ENCODE measurements at places on chromosomes 6 and 20. TPM values are rescaled to one million over a fixed set of nuclear protein-coding genes. Genes with fewer than 3 reads are reported as not detected.

- no peak for DNase-seq
- no peak overlapping the region for H3K27ac ChIP-seq
- H3K4me1 ChIP-seq: no peaks in the 10 kb centered on the region
- no peaks in the 10 kb centered on the region for H3K36me3 ChIP-seq
These were observed 40.4 kb upstream of the DUSP22 start for GRCh38 chr6:251920-252319.

- no peaks in the 10 kb centered on the region for H3K36me3 ChIP-seq
- H3K4me3 ChIP-seq: peak overlapping the region; percentile 100
- no peak overlapping the region for H3K27ac ChIP-seq
- no peak for DNase-seq
These were observed 1.4 kb downstream of the C6orf52 start for GRCh38 chr6:10692965-10693538.

Gene RBM24
- 6.0 TPM for total RNA-seq

Gene UNC5CL
- total RNA-seq: 0.32 TPM

DNA sequence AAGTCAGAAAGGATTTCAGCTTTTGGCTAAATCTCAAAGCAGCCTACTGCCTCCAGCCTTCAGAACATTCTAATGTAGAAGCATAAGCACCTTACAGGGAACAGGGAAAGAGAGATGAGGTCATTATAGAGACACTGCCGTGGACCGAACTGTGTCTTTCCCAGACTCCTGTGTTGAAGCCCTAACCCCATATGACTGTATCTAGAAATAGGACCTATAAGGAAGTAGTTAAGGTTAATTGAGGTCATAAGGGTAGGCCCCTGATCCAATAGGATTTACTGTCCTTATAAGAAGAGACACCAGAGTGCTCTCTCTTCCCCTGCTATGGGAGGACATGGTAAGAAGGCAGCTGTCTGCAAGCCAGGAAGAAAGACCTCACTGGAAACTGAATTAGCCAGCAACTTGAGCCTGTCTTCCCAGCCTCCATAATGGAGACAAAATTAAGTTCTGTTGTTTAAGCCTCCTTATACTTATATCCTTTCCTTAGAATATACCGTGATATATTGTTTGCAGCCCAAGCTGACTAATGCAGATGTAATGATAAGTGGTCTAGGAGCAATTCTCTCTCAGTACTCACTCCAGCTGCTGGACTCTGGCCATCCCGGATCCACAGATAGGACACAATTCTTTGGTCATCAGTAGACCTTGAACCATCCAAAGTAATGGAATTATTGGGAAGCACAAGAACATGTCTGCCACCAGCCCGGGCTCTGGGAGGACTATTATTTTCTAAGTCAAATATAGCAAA, 71.4 kb downstream of the ALDH5A1 start:
- no peaks in the 10 kb centered on the region for H3K4me1 ChIP-seq
- H3K36me3 ChIP-seq: no peaks in the 10 kb centered on the region
- no peak overlapping the region for H3K4me3 ChIP-seq
- no peak overlapping the region for H3K27ac ChIP-seq

Gene GPX6
- not detected for total RNA-seq

Gene FOXF2
- total RNA-seq: not detected

Gene KHDC1L
- total RNA-seq: not detected

DNA sequence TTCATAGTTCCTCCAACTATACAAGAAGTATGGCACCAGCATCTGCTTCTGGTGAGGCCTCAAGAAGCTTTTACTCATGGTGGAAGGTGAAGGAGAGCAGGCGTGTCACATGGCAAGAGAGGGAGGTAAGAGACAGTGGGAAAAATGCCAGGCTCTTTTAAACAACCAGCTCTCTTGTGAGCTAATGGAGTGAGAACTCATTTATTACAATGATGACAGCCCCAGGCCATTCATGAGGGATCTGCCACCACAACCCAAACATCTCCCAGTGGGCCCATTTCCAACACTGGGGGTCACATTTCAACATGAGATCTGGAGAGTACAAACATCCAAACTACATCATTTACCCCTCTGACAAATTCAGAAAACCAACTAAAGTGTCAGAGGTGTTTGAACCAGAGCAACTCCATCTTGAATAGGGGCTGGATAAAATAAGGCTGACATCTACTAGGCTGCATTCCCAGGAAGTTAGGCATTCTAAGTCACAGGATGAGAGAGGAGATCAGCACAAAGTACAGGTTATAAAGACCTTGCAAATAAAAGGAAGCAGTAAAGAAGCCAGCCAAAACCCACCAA, 2.2 kb upstream of the UBD start:
- no peak overlapping the region for H3K4me3 ChIP-seq
- no peaks in the 10 kb centered on the region for H3K4me1 ChIP-seq
- no peaks in the 10 kb centered on the region for H3K27me3 ChIP-seq
- no peak for DNase-seq
- H3K27ac ChIP-seq: no peak overlapping the region

GRCh38 chr20:24297993-24298392, 171.4 kb upstream of the SYNDIG1 start:
- no peak overlapping the region for H3K4me3 ChIP-seq
- no peak for DNase-seq
- no peaks in the 10 kb centered on the region for H3K36me3 ChIP-seq
- H3K27me3 ChIP-seq: no peaks in the 10 kb centered on the region
- H3K27ac ChIP-seq: no peak overlapping the region

Gene THEMIS
- not detected for total RNA-seq

- no peak for DNase-seq
- no peak overlapping the region for H3K4me3 ChIP-seq
- no peaks in the 10 kb centered on the region for H3K36me3 ChIP-seq
These were observed 43.6 kb downstream of the ZDHHC14 start for GRCh38 chr6:157424491-157425020.

GRCh38 chr20:21862956-21863355, 157.5 kb downstream of the PAX1 start:
- no peaks in the 10 kb centered on the region for H3K4me1 ChIP-seq
- no peak for DNase-seq
- no peak overlapping the region for H3K27ac ChIP-seq
- H3K36me3 ChIP-seq: no peaks in the 10 kb centered on the region
- H3K27me3 ChIP-seq: no peaks in the 10 kb centered on the region

Gene MYB
- total RNA-seq: 0.53 TPM

DNA sequence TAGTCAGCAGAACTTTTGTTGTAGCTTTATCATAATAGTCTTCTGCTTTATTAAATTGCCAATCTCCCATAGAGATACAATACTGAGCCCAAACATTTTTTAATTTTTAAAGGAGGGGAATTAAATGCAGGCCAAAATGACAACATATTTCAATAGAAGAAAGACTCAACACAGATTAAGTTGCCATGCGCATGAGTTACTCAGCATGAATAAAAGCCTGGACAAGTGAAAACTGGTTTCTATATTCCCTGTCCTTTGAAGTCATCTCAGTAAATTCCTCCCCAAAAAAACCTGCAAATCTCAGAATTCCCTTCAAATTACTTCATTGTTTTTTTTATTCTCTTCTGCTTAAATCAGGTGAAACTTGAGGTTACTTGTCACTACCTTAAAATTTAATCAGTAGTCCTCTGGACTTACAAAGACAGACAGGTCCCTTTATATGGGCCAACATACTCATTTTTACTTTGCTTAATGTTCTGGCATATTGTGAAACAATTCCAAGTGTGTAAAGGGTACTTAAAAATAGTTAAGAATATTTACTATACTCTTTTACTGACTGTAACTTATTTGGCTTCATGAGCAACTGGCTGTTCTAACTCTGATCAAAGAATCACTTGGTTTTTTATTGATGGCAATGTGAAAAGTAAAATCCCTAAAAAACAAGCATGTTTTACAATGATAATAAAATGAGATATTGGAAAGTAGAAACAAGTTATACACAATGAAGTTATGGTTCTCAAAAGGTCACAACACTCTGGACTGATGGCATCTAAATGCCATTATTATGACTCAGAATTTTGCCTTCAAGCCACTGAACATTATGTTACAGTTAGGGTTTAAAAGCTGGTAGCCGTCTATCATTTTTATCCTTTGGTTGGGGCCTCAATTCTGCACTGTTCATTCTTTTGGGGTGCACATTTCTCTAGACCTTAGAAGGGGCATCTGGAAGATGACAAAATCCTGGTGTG, 49.9 kb upstream of the COL21A1 start:
- H3K4me3 ChIP-seq: no peak overlapping the region
- DNase-seq: peak; percentile 39
- no peaks in the 10 kb centered on the region for H3K36me3 ChIP-seq

GRCh38 chr6:30763618-30764489, 19.5 kb upstream of the IER3 start:
- H3K4me3 ChIP-seq: no peak overlapping the region
- H3K27ac ChIP-seq: peak overlapping the region; percentile 78
- peak; percentile 97 for DNase-seq

Gene RTF2
- total RNA-seq: 84.7 TPM

DNA sequence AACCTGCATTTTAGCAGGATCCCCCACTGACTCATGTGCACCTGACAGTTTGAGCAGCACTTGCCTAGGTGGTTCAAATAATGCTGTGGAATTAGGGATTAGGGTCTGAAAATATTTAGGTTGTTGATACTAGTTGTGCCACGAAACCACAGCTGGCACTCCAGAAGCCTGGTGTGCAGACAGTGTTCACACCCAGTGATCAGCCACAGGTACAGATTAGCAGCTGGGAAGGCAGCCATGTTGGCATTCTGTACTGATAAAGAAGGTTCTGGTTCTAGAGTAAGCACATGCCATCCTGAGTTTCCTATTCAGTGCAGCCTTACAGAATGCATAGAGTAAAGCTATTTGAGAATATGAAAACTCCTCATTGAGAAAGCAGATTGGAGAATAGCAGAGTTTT, 30.1 kb downstream of the TMEM74B start:
- H3K27ac ChIP-seq: no peak overlapping the region
- H3K36me3 ChIP-seq: no peaks in the 10 kb centered on the region
- H3K4me3 ChIP-seq: no peak overlapping the region
- H3K4me1 ChIP-seq: no peaks in the 10 kb centered on the region
- H3K27me3 ChIP-seq: no peaks in the 10 kb centered on the region

DNA sequence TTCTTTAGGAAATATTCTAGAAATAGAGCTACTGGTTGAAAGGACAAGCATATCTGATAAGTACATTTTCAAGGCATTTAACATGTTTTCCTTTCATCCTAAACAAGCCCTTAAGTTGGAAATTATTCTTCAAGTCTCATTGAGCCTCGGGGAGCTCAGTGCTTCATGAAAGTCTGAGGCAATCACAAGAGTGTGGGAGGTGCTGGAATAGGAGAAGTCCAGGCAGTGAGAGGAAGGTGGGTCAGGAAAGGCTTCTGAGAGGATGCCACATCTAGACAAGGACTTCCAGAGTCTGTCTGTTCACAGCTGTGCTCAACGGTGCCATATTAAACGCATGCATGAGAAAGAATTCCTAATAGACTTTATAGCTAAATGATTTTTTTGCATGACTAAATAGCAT, 69.8 kb downstream of the CD83 start:
- no peak overlapping the region for H3K4me3 ChIP-seq
- DNase-seq: no peak
- no peaks in the 10 kb centered on the region for H3K27me3 ChIP-seq
- no peak overlapping the region for H3K27ac ChIP-seq
- H3K4me1 ChIP-seq: no peaks in the 10 kb centered on the region

Measured in endothelial cell of umbilical vein (primary cell).